ENCODE measurements at places on chromosomes 16 and 17.

- DNase-seq = no peak
Measured at GRCh38 chr17:30801671-30802070, 22.8 kb downstream of the CRLF3 start.

DNA sequence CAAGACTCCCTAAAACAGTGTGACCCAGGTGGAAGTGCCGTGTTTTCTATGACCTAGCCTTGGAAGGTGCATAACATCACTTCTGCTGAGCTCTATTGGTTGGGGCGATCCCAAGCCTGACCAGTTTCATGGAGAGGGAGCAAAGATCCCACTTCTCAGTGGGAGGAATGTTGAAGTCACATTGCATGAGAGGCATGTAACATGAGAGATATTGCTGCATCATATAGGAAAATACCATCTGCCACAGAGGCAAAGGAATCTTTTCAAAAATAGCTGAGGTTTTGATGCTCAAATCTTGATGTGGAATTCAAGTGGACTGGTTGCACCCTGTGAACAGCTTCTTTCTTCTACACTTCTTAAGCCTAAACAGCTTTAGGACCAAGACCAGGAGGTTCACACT, 56.4 kb upstream of the NLRP1 start:
- no peak for DNase-seq

DNA sequence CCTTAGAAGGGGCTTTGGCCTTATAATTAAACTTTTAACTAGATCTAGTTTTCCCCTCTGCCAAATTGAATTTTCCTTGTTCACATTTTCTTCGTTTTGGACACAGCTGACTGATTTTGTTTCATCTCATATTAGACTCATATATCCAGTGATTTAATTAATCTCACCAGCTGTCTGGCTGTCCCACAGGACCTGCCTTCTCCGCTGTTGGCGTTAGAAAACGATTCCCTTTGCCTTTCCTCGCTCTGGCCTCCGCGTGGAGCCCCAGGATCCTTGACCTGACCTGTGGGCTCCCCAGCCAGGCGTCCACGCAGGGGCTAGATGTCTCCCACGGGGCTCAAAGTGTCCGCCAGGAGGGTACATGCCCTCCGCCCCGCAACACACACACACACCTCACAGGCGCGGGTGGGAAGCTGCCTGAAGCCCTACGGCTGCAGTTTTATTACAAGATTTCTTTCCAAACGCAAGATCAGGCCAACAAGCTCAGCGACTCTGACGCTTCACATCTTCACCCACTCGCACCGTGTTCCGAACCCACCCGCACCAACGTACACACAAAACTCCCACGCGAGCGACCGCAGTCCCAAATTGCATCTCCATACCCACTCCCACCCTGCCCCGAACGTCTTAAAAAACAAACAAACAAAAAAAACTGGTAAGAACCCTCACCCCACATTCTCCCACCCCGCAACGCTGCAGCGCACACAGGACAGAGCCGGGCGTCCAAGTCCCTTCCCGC, 1.1 kb downstream of the RPRML start:
- DNase-seq = no peak

DNA sequence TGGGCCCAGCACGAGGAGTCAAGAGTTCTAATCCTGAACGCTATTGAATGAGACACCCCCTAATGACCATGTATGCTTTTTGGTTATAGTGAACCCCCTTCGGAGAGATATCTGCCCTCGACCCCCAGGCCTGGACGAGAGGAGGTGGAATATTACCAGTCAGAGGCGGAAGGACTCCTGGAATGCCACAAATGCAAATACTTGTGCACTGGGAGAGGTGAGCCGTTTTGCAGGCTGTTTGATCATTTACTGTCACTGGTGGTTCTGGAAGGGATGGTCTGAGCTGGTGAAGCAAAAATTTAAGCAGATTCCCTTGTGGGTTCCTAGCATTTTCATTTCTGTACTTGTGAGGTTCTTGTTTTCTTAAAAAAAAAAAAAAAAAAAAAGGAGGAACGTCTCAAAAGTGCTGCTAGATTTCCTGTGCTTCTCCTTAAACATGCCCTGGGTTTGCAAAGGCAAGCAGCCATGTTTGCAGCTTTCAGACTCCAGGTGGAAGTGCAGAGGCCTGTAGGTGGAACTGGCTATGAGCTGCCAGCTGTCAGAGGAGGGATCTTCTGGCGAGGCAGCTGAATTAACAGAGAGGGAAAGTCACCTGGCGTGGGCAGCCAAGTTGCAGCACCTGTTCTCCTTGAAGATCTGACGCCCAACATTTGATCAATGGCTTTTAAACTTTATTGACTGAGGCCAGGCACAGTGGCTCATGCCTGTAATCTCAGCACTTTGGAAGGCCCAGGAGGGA, 3.5 kb downstream of the MARVELD3 start:
- no peak for DNase-seq

- no peak for DNase-seq
Measured at GRCh38 chr17:35586569-35587073, 501 bp upstream of the AP2B1 start.

DNA sequence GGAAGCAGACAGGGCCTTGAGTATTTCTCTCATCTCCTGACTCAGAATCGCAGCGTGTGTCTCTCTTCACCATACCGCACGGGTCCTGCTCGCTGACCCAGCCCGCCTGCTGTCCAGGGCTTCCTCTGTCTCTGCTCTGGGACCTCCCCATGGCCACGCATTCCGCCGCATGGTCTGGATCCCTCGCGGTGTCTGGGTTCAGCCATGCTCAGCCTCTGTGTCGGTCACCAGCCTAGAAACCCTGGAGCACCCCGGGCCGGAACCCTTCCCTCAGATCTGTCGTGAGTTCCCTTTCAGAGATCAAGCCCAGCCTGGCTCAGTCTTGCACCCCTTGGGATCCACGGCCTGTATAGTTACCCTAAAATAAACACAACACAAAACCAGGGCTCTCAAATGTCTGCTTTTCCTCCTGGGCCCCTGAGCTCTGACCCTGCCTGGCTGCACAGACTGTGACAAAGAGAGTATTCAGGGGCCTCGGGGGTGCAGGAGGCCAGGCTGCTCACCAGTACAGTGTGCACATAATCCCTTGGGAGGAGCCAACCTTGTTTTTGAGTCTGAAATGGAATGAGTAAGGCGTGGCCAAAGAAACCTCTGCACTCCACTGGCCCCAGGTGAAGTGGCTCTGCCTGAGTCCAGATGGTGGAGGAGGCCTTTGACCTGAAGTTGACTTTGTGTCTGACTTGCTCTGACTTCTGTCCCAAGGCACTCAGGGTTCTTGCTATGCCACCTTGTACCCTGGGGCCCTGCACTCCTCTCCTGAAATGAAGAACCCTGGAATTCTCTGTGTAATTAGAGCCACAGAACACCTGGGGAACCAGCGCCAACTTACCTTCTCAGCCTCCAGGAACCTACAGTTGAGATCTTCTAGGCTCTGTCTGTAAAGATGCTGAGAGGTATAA, 5.8 kb upstream of the SPIRE2 start:
- no peak for DNase-seq

DNA sequence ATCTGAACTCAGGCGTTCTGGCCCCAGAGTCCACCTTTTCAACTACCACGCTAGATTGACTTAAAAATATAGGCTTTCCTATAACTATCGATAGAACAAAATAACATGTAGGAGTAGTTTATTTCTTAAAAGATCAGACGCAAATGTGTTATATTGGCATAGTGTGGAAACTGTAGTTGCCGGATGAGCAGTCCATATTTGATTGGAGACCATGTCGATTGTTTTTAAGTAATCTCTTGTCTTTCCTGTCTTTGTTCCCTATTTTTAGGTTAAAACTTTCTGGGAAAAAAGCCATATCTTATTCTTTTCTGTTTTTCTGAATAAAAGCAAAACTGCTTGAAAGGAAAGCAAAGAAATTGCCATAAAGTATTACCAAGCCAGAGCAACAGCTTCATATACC, 53.1 kb downstream of the GAN start:
- DNase-seq = no peak
